ENCODE measurements at places on chromosomes 12 and 14. TPM values are rescaled to one million over a fixed set of nuclear protein-coding genes. Genes with fewer than 3 reads are reported as not detected.

DNA sequence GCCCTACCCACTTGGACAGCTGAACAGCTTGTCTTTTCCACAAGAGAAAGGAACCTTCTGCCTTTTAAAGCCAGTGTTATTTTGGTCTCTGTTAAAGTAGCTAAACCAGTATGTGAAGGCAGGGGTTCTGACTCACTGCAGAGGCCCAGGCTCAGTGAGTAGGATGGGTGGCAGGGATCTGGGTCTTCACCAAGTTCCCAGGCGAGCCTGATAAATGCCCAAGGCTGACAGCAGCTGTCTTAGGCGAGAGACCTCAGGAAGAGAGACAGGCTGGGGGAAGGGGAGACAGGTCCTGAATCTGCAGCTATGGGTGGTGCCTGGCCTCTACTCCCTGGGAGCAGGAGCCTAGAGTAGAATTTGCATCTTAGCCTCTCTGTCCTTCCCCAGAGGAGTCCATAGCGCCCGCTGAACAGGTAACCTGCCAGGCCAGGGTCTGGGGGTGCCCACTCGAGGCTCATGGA lies 18.1 kb upstream of the KIF26A start:
- peaks cover 7% of the 10 kb centered on the region for H3K36me3 ChIP-seq
- H3K27me3 ChIP-seq: peaks cover 36% of the 10 kb centered on the region
- H3K27ac ChIP-seq: no peak overlapping the region
- no peak for DNase-seq
- H3K4me1 ChIP-seq: no peaks in the 10 kb centered on the region
- H3K4me3 ChIP-seq: no peak overlapping the region

DNA sequence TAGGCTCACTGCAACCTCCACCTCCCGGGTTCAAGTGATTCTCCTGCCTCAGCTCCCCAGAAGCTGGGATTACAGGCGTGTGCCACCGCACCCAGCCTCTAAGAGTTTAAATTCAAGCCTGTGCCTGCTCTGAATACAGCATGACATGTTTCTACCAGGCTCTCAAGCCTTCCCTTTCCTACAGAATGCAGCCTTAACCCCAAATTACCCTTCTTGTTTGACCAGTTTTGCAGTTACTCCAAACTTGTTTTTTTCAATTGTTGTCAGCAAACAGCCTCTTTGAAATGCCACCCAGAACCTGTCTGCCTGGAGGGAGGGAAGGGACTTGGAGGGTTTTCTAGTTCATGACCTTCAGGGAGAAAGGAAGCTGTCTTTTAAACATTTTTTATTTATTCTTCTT lies 15.4 kb downstream of the GLTP start:
- peaks cover 17% of the 10 kb centered on the region for H3K4me1 ChIP-seq
- peak overlapping the region; percentile 66 for H3K27ac ChIP-seq
- no peak overlapping the region for H3K4me3 ChIP-seq
- H3K27me3 ChIP-seq: no peaks in the 10 kb centered on the region

DNA sequence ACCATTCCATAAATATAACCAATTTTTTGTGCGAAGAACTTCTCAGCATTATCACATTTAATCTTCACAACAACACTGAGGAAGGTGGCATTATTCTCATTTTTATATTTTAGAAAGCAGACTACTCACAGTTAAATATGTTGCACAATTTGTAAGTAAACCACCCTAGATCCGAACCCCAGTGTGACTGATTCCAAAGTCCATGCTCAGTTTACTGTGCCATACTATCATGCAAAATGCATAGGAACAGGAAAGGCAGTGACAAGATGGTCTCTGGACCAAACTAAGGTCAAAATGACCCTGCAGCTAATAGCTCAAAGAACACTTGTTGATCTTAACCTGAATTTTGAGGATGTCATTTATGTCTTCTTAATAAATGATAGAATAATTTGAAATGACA lies 185.4 kb downstream of the GXYLT1 start:
- H3K27me3 ChIP-seq: no peaks in the 10 kb centered on the region
- no peak overlapping the region for H3K4me3 ChIP-seq
- no peaks in the 10 kb centered on the region for H3K36me3 ChIP-seq
- H3K4me1 ChIP-seq: peaks cover 8% of the 10 kb centered on the region

GRCh38 chr14:100104523-100105300 lies 39.5 kb downstream of the EVL start:
- H3K4me3 ChIP-seq: peak overlapping the region; percentile 51
- no peaks in the 10 kb centered on the region for H3K36me3 ChIP-seq
- H3K4me1 ChIP-seq: peaks cover 83% of the 10 kb centered on the region
- H3K27me3 ChIP-seq: no peaks in the 10 kb centered on the region

DNA sequence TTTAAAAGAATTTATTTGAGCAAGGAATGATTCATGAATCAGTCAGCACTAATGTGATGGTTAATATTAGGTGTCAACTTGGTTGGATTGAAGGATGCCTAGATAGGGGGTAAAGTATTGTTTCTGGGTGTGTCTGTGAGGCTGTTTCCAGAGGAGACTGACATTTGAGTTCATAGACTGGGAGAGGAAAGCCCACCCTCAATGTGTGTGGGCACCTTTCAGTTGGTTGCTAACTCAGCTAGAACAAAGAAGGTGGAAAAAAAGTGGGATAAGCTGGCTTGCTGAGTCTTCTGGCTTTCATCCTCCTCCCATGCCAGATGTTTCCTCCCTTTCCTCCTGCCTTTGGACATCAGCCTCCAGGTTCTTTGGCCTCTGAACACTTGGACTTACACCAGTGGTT lies 47.2 kb downstream of the TESPA1 start:
- DNase-seq: no peak
- H3K27ac ChIP-seq: no peak overlapping the region
- H3K4me3 ChIP-seq: no peak overlapping the region
- peaks cover 6% of the 10 kb centered on the region for H3K4me1 ChIP-seq
- peaks cover 4% of the 10 kb centered on the region for H3K27me3 ChIP-seq

DNA sequence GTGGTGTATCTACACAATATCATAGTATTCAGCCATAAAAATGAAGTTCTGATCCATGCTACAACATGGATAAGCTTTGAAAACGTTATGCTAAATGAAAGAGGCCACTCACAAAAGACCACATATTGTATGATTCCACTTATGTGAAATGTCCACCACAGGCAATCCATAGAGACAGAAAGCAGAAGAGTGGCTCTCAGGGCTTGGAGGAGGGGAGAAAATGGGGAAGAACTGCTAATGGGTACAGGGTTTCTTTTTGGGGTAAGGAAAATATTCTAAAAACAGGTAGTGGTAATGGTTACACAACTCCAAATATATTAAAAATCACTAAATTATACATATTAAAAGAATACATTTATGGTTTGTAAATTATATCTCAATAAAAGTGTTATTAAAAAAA lies 16.5 kb downstream of the SCNN1A start:
- H3K27ac ChIP-seq: peak overlapping the region; percentile 59
- peaks cover 35% of the 10 kb centered on the region for H3K4me1 ChIP-seq
- H3K4me3 ChIP-seq: no peak overlapping the region
- no peak for DNase-seq

DNA sequence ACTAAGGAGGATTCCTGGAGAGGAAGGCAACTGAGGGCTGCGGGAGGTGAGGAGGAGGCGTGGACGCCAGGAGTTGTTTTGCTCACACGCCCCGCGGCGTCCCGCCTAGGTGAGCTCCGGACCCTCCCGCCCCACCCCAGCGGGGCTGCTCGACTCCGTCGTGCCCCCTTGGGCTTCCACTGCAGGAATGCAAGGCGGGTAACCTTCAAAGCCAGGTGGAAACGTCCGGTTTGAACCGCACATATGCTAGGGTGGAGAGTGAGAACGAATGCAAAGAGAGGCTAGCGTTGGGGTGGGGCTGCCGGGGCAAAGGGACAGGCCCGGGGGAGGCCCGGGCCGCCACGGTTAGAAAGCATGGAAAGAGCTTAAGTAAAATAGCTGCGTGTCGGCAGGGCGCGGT lies 5.4 kb upstream of the DPPA3 start:
- DNase-seq: no peak
- H3K36me3 ChIP-seq: no peaks in the 10 kb centered on the region
- no peaks in the 10 kb centered on the region for H3K4me1 ChIP-seq
- no peak overlapping the region for H3K4me3 ChIP-seq
- no peak overlapping the region for H3K27ac ChIP-seq

DNA sequence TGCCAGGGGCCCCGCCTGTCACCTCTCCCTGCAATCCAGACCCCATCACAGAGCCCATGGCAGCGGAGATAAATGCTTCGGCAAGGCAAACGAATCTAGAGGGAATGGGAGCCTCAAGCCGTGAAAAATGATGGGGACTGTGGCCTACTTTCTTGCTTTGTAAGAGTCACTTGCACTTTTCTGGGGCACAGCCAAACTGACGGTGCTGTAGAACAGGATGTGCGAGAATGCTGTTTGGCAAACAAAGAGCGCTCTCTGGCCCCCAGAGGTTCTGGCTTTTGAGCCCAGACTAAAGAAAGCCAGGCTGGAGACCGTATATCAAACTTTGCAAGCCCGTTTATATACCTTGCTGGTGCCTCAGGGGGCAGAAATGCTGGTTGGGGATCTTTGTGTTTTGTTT lies 108.7 kb downstream of the CACNA1C start:
- no peaks in the 10 kb centered on the region for H3K27me3 ChIP-seq
- H3K36me3 ChIP-seq: peaks cover 2% of the 10 kb centered on the region
- H3K4me1 ChIP-seq: peaks cover 36% of the 10 kb centered on the region
- H3K4me3 ChIP-seq: no peak overlapping the region
- no peak overlapping the region for H3K27ac ChIP-seq

GRCh38 chr14:57254884-57255283 lies 13.8 kb downstream of the EXOC5 start:
- no peak overlapping the region for H3K27ac ChIP-seq
- H3K4me3 ChIP-seq: no peak overlapping the region
- no peaks in the 10 kb centered on the region for H3K27me3 ChIP-seq
- H3K4me1 ChIP-seq: peaks cover 32% of the 10 kb centered on the region

- no peak overlapping the region for H3K4me3 ChIP-seq
- no peaks in the 10 kb centered on the region for H3K4me1 ChIP-seq
- H3K36me3 ChIP-seq: no peaks in the 10 kb centered on the region
- no peak for DNase-seq
- no peak overlapping the region for H3K27ac ChIP-seq
Measured at GRCh38 chr12:128682548-128683275, 141.0 kb downstream of the SLC15A4 start.

GRCh38 chr14:99273766-99274345 lies 1.9 kb upstream of the BCL11B start:
- no peak for DNase-seq
- peaks cover 47% of the 10 kb centered on the region for H3K27me3 ChIP-seq
- H3K36me3 ChIP-seq: no peaks in the 10 kb centered on the region
- H3K27ac ChIP-seq: no peak overlapping the region
- peaks cover 34% of the 10 kb centered on the region for H3K4me1 ChIP-seq

- H3K4me3 ChIP-seq: no peak overlapping the region
- no peaks in the 10 kb centered on the region for H3K27me3 ChIP-seq
- no peak for DNase-seq
- no peaks in the 10 kb centered on the region for H3K4me1 ChIP-seq
Measured at GRCh38 chr12:93689076-93689834, 12.1 kb downstream of the CRADD start.

DNA sequence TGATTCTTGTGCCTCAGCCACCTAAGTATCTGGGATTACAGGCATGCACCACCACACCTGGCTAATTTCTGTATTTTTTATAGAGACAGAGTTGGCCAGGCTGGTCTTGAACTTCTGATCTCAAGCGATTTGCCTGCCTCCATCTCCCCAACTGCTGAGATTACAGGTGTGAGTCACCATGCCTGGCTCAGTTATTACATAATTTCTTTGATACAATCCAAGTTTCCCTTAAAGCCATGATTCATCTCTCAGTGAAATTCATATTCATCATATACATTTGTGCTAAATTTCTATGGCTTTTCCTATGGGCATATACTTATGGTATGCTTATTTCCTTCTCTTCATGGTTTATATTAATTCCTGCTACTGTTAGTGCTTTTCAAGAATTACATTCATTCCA lies 29.1 kb upstream of the PZP start:
- peaks cover 4% of the 10 kb centered on the region for H3K27me3 ChIP-seq
- H3K36me3 ChIP-seq: no peaks in the 10 kb centered on the region
- H3K27ac ChIP-seq: no peak overlapping the region
- no peak for DNase-seq

DNA sequence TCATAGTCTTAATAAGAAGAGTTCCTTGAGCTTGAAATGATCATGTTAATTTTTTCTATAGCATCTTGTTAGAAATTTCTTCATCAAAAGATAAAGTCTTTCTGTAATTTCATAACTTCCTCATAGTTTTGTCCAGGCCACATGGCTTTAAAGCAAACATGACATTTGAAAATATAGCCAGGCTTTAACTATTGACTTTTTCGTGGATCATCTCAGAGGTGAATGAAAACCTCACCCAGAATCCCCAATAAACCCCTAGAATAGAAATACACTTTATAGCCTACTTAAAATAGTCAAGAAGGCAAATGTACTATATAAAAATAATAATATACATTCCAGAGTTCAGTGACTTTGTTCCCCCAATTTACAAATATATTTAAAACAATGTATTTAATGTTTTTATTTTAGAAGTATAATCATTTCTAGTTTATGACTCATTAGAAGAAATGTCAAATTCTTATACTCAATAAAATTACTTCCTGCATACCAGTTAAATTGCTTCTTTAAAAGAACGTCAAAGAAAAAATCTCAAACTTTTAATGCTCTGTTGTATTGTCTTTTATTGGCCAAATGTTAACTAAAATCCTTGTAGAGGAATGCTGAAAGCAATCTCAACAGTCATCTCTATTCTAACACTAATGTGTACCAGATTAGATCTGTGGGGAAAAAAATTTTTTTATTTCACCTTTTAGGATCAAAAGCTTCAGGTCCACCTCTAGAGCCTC lies 21.6 kb downstream of the EXOC5 start:
- DNase-seq: no peak
- H3K4me1 ChIP-seq: peaks cover 29% of the 10 kb centered on the region
- peak overlapping the region; percentile 13 for H3K27ac ChIP-seq
- H3K27me3 ChIP-seq: no peaks in the 10 kb centered on the region

DNA sequence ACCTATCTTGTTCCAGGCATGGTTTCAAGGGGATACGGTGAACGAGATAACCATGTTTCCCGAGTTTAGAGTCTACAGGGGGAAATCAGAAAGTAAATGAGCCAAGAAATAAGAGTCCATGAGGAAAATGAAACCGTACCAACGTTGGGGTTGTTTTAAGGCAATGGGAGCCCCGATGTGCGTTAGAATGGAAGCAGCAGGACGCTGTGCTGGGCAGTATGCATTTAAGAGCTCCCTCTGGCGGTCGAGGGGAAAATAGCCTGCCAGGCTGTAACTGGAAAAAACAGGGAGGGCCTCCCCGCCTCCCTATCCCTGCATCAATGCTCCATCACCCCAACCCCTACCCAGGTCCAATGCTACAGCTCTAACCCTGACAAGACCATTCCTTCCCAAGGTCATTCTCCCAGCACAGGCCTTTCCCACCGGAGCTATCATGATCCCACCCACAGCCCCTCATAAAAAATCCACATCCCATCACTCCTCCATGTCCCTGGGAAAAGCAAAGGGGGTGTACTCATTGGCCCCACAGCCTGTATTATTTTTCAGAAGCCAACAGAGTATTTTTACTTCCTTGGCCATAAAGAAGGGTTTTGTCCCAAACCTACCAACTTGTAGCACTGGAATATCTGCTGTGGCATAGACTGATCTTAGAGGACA lies 226.3 kb upstream of the NOS1 start:
- peaks cover 28% of the 10 kb centered on the region for H3K27me3 ChIP-seq

MYF5 gene
- total RNA-seq: not detected

TEX22 gene
- 2.9 TPM for total RNA-seq

SMIM41 gene
- not detected for total RNA-seq

DDX11 gene
- total RNA-seq: 26.6 TPM

RGS6 gene
- total RNA-seq: 0.12 TPM

NPAS3 gene
- total RNA-seq: 5.7 TPM

CLEC7A gene
- total RNA-seq: not detected
